ENCODE measurements at places on chromosomes 3 and 15. TPM values are rescaled to one million over a fixed set of nuclear protein-coding genes. Genes with fewer than 3 reads are reported as not detected.

DNA sequence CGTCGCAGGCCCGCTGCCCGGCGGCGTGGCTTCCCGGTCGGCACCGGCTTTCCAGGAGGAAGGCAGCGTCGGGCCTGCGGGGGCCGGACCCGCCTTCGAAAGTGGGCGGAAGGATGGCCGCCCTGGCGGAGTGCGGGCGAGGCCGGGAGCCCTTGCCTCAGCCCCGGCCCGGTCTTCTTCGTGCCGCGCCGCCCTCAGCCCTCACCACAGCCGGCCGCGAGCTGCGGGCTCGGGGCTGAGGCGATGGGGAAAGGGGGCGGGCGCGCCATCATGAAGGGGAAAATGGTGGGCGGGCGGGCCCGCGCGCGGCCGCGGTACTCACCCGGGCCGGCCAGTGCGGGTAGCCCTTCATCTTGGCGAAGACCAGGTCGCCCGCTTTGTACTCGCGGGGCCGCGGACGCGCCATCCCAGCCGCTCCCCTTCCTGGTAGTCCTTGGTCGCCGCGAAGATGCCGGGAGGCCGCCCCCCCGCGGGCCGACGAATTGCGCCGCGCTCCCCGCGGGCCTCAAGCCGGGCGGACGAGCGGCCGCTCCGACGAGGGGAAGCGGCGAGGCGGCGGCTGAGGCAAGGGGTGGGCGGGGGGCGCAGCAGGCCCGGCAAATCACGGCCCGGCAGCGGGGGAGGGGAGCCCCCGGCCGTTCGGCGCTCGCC lies 489 bp downstream of the HDGFL3 start:
- DNase-seq: no peak

The SYNPR gene
- polyA plus RNA-seq: not detected

The IL5RA gene
- polyA plus RNA-seq: not detected

GRCh38 chr3:161203485-161204098 lies 17.5 kb upstream of the NMD3 start:
- DNase-seq: no peak

DNA sequence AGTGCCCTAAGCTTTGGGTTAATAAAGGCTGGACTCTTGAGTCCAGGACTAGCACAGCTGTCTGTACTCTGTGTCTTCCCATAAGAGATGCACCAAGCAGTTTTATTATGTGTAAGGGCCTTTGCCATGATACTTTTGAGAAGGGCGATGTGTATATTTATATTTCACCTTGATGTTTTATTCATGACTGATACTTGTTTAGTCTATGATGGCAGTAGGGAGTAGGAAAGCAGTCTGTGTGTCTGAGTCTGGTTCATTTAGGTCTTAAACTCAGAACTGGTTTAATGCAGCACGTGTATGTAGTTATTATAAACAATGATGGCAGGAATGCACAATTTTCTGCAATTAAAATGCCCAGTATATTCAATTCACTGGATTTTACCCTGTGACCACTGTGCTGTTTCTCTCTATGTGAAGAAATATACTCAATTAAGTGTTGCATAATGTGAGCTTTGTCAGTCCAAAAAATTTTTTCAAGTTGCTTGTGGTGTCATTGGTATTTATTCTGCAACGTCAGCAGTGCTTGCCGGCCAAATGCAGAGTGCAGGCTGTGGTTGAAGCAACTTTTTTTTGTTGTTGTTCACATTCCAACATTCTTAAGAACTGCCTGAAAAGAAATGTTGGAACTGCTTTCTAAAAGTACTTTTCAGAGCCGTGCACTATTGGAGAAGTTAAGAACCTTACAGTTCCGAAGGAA lies 423.7 kb upstream of the SEMA6D start:
- no peak for DNase-seq
